ENCODE measurements at places on chromosomes 4 and X.
A peak's percentile ranks its signal among the peaks of the same experiment; 100 is the strongest.

GRCh38 chrX:153780678-153781427 lies at the start of gene SRPK3:
TSS of gene SRPK3 (plus strand) at chrX:153781041. CDS start at chrX:153781087, 46 bp downstream.
- DNase-seq: peak; percentile 37

- peak; percentile 34 for DNase-seq
Observed at GRCh38 chrX:110145854-110146253, 142.9 kb downstream of the TMEM164 start.

DNA sequence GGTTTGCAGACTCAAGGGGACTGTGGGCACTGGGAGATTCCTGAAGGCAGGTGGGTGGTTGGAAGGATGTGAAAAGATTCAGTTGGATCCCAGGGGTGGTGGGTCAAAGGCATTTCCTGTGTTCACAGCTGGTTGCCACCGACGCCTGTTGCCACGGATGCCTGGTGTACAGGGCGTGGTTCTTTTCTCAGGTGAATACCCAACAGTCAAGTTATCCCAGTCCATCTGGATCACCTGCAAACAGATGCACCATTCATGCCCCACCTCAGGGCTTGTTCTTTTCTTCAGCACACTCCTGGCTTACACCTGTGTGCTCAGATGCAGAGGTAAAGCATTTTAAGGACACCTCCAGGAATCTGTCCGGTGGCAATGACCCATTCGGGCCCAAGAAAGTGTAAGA lies 55.8 kb upstream of the SHOX start:
- no peak for DNase-seq

- no peak for DNase-seq
Observed at GRCh38 chr4:3355266-3355748, 62.5 kb downstream of the RGS12 start.

DNA sequence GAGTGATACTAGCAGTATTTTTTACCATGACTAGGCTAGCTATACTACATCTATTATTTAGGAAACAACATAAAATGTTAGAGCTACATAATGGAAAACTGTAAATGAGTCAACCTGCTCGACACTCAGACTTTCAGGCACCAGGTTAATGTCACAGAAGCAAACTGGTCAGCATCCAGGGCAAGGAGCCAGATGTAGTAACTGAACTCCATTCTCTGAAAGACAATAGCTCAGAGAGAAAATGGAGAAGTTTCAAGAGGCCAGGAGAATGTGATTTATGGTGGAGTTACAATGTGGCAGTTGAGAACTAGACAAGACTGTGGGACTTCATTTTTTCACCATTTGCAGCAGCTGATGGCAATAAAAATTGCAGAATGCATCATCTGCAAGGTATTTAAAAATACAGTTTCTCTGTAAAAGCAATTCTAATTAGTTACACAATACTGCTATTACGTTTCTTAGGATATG lies 342.7 kb upstream of the PABPC4L start:
- DNase-seq: peak; percentile 69

DNA sequence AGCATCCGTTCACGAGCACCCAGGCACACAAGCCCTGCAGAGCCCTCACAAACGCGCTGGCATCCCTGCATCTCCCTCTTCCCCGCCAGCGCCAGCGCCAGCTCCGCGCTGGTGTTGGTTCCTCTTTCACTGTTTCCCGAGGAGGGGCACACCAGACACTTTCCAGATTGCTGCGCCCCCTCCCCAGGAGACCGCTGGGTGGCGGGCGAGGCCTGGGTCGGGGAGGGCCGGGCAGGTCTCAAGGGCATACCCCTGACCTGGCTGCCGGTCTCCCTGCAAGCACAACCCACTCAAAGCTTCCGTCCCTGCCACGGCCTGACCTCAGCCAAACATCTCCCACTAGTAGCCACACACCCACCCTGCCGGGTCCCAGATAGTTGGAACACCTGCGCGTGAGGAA lies 2.2 kb upstream of the NKX1-1 start:
- no peak for DNase-seq

DNA sequence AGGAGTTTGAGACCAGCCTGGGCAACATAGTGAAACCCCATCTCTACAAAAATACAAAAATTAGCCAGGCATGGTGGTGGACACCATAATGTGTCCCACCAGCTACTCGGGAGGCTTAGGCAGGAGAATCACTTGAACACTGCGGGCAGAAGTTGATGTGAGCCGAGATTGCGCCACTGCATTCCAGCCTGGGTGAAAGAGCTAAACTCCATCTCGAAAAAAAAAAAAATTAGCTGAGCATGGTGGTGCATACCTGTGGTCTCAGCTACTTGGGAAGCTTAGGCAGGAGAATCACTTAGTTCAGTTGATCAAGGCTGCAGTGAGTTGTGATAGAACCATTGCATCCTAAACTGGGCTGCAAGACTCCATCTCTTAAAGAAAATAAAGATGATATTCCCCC lies 91.2 kb downstream of the PLS3 start:
- DNase-seq: no peak

DNA sequence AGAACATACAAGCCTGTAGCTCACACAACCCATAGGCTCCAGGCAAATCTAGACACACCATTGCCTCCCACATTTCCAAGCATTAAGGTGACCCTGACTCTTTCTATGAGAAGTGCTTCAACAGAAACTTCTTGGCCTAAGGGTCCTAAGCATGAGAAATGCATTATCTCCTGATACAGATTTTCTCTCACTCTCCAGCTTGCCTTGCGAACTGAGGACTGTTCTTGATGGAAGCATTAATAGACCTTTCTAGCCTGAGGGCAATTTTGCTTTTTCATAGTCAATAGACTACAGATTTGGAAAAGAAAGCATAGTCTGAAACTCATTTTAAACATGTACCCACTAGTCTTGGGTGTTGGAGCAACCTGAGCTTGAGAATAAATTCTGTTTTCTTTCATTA lies 1801.3 kb upstream of the PCDH7 start:
- no peak for DNase-seq

DNA sequence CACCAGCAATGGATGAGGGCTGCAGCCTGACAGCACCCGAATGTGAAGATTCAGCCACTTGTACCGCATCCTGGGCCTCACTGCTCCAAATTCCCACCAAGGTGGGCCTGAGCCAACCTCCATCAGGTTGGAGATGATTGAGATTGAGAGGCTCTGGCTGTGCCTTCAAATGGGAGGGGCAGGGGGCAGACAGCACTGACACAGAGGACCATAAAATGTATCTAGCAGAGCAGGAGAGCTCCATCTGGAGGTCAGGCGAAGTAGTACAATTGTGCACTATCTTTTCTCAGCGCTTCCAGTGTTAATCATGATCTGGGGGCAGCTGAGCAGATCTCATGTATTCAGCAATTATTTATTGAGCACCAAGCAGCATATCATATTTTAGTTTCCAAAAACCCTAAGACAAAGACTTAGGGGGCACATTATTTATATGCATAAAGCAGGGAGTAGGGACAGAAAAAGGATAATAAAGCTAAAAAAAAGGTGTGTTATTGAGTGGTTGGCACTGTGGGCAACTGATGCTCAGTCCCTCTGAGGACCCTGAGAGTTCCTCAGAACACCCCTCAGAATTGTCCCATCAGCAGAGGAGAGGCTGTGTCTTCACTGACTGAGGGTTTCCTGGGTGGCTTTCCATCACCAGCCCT lies 31.6 kb upstream of the C1QTNF7 start:
- DNase-seq: peak; percentile 61

GRCh38 chr4:40201898-40202297 lies 5.1 kb downstream of the RHOH start:
- DNase-seq: no peak

GRCh38 chrX:150502979-150503897 lies 65.2 kb upstream of the MTM1 start:
- no peak for DNase-seq

DNA sequence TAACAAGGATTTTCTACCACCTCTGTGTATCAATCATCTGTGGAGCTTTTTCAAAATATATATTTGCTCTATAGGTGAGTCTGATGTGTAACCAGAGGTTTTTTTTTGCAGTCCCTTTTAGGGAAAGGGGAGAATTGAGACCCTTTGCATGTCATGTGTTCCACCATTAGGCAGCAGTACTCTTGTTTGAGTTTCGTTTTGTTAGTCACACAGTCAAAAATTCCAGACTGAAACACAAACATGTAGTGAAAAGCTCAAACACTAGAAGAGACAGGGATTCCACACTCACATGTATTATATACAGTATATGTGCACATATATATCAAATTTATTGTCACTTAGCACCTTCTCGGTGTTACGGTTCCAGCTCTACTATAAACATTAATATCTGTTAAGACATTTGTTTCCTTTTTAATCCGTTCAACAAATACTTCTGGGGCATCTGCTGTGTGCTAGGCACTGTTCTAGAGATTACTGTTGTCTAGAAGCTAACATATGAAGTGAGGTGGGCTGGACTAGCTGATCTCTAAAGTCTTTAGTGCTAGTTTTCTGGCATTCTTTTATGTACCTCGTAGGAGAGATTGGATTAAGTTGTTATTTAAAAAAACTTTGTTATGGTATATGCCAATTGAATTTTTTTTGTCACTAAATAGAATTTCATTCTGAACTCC lies 5.5 kb downstream of the USP9X start:
- no peak for DNase-seq

GRCh38 chr4:145871209-145871608 lies 67.4 kb downstream of the ZNF827 start:
- DNase-seq: no peak

DNA sequence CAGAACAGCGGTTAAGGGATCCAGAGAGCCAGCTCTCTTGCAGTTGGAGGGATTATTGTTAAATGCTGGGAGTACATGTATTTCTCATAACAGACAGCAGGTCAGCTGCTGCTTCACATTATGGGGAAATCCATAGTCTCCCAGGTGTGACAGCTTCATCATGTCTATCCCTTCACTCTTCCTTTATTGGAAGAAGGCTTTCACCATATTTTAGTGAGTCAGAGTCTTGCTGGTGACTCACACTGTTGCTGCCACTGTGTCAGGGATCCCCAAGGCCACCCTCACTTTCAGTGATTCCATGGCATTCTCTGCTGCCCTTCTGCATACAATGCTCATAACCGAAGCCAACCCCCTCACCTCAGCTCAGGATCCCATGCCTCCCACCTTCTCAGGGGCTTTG lies 32.9 kb upstream of the PAGE5 start:
- DNase-seq: no peak

Measured in EL (cell line).